ENCODE measurements at places on chromosomes 1 and 21.

DNA sequence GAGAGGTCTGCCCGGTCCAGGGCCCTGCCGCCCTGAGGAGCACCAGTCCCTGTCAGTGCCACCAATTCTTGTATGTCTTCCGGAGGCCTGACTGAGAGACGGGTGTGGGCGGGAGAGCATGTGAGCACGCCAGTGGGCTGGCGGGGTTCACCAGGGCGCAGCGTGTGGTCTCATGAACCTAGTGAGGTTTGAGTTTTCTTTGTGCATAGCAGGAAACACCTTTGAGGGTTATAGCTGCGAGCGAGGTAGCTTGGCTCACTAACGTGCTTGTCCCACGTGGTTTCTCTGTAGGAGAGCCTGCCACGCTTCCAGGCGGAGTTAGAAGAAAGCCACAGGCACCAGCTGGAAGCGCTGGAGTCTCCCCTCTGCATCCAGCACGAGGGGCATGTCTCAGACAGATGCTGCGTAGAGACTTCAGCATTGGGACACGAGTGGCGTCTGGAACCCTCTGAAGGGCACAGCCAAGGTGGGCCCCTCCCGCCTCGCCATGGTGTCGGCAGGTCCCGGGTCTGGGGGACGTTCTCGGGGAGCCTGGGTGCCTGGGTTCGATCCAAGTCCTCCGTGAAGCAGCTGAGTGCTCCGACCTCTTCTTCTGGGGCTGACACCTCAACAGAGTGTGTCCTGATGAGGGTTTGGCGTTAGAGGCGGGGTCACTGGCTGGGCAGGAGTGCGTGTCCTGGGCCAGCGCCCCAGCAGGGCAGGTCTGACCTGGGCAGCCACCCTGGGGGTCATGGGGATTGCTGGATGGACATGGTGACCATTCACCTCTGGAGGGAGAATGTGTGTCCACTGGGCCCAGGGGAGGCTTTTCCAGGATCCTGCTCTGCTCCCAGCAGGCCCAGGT, 31.4 kb downstream of the PCNT start:
- DNase-seq: no peak

- DNase-seq: no peak
Observed at GRCh38 chr1:15219280-15220023, 27.6 kb upstream of the FHAD1 start.

DNA sequence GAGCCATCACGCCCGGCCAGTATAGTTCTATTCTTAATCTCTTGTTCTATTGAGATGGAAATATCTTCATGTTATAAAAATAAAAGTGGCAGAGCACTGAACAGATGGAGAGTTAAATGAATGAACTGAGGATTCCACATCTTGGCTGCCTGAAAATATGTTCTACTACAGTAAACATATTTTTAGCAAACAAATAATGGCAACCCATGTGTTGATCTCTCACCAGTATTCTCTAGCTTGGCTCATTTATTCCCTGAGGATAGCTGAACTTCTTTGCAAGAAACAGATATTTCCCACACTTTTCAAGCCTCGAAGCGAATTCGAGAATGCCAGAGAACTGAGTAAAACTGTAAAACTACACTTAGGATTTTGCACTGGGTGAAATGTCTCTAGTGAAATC, 58.9 kb downstream of the DIRAS3 start:
- DNase-seq: no peak

DNA sequence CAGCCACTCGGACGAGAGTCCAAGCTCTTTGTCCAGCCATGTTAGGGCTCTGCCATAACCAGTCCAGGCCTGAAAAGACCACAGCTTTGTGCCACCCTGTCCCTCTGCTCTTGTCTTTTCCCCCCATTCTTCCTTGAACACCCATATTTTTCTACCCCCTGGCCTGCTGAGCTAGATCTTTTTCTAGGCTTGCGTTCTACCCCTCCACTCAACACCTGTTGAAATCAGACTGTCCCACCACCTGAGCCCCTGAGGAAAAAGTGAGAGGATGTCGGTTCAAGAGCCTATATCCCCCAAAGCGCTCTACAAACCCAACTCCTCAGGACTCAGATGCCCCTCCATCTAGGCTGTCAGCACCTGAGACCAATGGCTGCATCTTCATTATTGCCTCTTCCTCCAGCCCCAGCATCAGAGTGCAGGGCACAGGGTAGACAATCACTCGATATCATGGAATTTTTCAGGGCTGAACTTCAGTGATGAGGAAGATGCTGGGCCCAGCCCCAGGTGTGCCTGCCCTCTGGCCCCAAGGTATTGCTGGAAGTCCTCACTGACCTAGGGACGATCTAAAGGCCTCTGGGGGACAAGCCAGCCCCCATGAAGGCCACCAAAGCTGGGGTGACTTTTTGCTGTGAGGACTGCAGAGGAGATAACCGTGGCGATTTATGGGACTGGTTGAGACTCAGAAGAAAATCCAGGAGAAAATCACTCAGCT, 75.3 kb downstream of the CD247 start:
- DNase-seq: no peak

- DNase-seq: no peak
Observed at GRCh38 chr21:32088471-32088870, 190.4 kb downstream of the MIS18A start.

Measured in glomerular endothelial cell (primary cell).